Stimulated activated CD8-positive, alpha-beta memory T cell treated with anti-CD3 and anti-CD28 coated beads, Interleukin-7, amount 100 ng/mL, for 48 hours (primary cell): ENCODE measurements at places on chromosomes 1 and 21.

DNA sequence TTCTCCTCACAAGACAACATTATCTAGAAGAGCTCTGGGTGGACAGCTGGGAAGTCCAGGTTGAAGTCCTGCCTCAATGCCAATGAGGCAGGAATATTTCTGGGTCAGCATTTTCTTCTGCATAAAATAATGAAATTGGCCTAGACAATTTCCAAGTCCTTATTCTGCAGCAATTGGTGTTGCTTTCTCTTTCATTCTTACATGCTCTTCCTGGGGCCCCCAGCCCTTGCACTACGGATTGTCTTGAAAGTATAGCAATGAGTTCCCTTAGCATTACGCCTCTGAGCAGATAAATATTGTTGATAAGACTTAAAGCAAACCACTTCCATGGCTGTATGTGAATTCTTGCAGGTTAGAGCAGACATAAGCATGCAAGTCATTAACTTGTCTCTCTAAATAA lies 188.5 kb downstream of the TGFBR3 start:
- no peak for DNase-seq

DNA sequence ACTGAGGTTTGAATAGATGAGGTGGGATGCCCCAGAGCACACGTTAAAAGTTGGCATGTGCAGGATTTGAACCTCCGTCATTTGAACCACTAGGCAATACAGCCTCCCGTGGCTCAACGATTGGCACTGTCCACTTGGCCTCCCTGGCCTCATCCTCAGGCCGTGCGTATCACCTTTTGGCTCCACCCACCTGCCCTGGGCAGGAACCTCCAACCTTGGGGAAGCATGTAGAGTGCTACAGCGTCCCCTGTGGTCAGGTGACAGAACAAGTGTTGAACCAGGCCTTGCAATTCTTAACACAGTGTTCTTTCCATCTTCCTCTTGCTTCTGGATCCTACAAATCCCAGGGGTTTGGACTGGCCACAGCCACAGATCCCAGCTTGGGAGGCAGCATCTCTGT lies 112.6 kb downstream of the PAX7 start:
- DNase-seq, result no peak

- DNase-seq, result no peak
Observed at GRCh38 chr1:26827663-26828062, 1.2 kb downstream of the ZDHHC18 start.

GRCh38 chr1:8987881-8988617 lies 38.2 kb downstream of the SLC2A7 start:
- no peak for DNase-seq

- DNase-seq, result no peak
Observed at GRCh38 chr1:158274797-158275196, 14.9 kb upstream of the CD1C start.

- DNase-seq, result no peak
Observed at GRCh38 chr1:156146020-156146768, 7.2 kb upstream of the SEMA4A start.

GRCh38 chr1:168085401-168085872 lies 51.3 kb downstream of the GPR161 start:
- no peak for DNase-seq
